Hippocampal formation (tissue), 2 donors: ENCODE measurements at places on chromosomes 11 and 22.

DNA sequence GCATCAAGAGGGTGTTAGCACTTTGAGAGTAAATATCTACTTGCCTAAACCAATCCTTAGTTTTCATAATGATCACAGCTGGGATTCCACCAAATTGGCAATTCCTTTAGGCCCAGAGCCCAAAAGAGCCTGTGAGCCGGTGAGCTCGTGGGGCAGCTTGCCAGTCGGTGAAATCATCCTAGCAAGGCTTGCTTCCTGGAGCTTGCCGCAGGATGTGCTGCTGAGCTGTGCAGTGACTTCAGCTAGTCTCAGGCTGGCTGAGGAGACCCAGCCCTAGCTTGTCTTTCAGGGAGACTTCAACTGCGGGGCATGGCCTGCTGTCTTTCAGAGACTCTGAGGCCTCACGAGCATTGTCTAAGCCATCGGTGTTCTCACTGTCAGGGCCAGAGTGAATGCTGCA lies 73.6 kb upstream of the SUSD2 start:
- DNase-seq: peak; percentile 58

DNA sequence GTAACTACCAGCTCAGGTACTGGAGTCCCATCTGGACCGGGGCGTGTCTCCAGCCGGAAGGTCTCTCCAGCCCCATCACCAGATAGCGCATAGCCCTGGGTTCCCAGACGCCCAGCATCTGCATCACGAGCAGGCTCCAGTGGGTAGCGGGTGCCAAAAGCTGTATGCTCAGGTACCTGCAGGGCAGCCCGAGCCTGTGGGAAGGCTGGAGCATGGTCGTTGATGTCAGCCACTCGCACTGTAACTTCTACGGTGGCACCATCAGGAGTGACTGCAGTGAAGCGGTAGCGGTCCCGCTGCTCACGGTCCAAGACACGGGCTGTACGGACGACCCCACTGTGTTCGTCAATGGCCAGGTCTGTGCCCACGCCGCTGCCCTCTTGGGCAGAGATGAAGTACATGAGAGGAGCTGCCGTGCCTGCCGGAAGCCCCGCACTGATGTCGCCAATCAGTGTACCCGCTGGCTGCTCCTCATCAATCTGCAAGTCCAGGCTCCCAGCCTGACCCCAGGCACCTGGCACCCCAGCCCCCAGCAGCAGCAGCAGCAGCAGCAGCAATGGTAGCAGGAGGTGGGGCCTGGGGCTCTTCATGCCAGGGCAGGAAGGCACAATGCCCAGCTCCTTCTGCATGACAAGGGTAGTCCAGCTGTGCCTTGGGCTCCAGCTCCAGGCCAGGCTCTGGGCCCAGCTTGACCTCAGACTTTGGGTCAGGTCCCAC lies 14.5 kb downstream of the DCHS1 start:
- peak; percentile 59 for DNase-seq

DNA sequence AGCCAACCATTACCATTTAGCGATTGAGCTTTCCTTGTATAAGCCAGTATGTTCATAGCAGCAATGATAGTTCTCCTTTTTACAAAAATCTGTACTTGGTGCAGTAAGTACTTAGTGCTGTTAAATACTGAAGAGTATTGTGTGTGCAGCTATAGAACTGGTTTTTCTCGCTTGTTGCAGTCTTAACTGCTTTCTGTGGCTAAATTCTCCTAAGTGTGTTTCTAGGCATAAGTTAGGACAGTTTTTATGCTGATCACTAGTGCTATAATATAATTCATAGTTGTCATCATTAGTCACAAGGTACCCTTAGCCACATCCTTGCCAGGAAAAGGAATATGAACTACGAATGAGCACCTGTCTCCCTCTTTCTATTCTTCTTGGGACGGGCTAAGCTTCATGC lies 107.7 kb downstream of the GRAMD1B start:
- DNase-seq: no peak

GRCh38 chr11:33874433-33874832 lies 17.4 kb downstream of the LMO2 start:
- no peak for DNase-seq

GRCh38 chr11:40183073-40184064 lies 1276.1 kb downstream of the LRRC4C start:
- no peak for DNase-seq

- DNase-seq: no peak
These were observed 300.7 kb upstream of the PDGFD start for GRCh38 chr11:104464691-104465090.

- no peak for DNase-seq
These were observed 2.3 kb downstream of the RHOG start for GRCh38 chr11:3838504-3838903.

GRCh38 chr22:22342697-22343580 lies 98.4 kb downstream of the VPREB1 start:
- no peak for DNase-seq

- DNase-seq: no peak
These were observed 29.4 kb downstream of the DAGLA start for GRCh38 chr11:61709572-61709971.

DNA sequence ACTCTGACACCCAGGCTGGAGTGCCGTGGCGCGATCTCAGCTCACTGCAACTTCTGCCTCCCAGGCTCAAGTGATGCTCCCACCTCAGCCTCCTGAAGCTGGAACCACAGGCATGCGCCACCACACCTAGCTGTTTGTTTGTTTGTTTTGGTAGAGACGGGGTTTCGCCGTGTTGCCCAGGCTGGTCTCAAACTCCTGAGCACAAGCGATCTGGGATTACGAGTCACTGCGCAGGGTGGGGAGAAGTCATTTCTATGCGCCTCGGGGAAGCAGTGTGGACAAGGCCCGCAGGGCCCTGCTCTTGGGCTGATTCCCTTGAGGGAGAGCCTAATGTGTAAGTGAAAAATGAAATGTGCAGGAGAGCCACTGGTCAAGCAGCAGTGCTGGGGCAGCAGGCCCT lies 19.6 kb upstream of the SEPTIN5 start:
- no peak for DNase-seq

DNA sequence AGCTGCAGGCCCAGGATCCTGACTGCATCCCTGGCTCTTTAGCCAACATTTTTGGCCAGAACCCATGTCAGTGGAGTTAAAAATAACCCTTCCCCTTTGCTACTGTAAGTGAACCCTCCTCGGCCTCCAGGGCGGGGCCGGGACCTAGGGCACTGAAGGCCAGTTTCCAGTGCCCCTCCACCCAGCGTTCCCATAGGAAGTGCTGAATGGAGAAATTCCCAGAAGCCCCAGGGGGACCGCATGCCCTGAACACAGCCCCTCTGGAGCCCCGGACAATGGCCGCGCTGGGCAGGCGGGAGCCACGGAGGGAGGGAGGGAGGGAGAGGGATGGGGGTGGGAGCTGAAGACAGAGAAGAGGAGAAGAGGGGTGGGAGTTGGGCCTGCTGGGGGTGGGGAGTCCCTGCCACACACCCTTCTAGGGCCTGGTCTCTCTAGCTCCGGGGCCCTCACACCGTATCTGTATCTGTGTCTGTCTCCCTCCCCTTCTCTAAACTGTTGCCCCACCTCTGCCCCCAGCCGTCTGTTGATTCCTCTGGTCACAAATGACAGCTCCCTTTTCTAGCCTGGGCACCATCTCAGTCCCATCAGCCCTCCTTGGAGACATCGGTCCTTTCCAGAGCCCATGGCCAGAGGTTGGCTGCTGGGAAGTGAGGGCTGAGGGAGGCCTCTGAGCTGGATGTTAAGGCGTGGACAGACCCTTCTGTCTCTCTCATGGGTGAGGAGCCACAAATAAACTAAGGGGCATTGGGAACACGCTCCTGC lies 10.9 kb downstream of the PDGFB start:
- no peak for DNase-seq

GRCh38 chr22:36722055-36722454 lies 18.5 kb upstream of the CACNG2 start:
- no peak for DNase-seq

DNA sequence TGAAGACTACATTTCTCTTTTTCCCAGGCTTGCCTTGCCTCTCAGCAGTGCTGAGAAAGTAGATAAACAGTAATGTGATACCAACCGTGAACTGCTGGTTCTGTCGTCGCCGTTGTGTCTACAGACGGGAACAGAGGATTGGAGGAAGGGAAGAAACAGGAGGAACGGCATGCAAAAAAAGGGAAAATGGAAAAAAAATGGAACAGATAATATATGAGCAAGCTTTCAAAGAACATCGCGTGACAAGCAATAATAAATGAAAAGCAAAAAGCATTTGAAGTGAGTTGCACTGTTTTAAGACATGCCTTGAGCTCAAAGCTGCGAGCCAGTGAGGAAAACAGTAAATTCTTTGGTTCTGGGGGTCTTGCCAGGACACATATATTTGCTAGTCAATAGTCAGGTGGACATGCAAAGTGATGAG lies 305.9 kb downstream of the CADM1 start:
- no peak for DNase-seq

DNA sequence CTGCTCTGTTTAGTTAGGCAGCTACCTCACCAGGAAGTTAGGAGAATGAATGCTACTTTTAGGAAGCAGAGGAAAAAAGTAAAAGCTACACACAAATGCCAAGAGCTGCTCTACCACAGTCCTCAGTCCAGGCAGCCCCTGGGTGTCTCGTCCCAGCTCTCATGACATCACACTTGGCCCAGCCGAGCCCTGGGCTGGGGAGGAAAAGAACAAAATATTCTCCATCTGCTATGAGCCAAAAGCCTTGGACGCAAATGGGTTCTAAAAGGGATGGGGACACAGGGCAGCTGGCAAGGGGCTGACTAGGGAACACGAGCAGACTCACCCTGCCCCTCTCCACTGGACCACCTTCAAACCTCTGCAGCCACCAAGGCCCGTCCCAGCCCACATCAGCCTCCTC lies 26.1 kb downstream of the TMEM184B start:
- DNase-seq: peak; percentile 70

DNA sequence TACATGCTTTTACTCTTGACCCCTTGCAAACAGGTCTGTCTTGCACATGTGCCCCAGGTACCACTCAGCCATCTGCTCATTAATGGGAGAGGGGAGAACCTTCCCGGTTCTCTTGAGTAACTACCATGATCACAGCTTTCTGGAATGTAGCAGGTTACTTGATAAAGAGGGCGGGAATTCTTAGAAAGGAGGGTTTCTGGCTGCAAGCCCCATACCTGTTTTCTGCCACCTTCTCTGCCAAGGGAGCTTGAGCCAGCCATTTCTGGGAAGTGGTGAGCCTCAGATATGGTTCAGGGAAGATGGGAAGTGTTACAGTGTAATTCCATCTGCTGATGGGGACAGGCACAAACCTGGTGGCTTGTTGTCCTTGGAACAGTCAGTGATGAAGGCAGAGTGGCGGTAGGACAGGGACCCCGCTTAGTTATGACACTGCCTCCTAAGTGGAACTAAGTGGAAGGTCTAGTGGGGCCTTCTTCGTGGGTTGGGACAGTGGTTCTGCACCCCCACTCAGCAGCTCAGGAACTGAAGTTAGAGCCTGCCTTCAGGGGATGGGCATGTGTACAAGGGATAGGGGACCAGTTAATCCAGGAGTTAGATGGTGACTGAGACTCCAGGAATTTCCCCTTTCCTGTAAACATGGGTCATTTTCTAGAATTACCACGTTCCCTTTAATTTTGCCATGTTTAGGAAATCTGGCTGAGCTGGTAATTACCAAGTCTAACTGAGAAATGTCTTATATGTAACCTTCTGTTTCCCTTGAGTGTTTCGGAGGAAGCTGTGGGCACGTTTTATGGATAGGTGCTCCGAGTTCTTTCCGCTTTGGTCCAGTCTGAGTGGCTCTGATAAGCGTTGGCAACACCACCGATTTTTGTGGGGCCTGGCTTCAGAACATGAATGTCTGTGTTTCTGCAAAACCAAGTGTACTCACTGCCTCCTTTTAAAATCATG lies 35.3 kb downstream of the BCR start:
- DNase-seq: no peak

GRCh38 chr11:64263021-64263946 lies 12.0 kb downstream of the PLCB3 start:
- no peak for DNase-seq

DNA sequence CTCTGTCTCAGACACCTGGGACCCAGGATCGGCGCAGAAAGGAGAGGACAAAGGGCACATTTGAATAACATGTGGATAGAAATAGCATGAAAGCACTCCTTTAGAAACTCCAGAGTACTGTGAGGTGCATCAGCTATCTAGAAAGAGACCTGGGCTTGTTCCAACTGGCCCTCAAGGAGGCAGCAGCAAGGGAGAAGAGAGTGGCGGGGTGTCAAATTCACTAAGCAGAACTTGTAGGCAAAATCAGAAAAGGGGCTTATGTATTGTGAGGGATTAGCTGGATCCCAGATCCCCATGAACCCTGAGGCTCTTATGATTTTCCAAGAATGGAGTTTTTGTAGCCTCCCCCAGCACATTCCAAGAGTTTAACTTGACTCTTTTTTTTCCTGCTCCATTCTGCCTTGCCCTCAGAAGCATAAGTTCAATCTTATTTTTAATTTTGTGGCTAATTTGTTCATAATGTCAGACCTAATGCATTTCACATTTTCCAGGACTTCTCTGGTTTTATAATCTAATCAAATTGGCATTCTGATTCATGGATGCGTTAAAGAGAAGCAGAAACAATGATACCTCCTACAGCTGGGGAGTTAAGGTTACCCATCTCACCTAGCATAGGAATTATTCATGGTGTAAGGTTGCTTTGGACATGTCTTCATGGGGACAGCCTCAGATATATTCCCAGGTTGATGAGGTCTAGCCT lies 33.6 kb downstream of the USH1C start:
- no peak for DNase-seq

DNA sequence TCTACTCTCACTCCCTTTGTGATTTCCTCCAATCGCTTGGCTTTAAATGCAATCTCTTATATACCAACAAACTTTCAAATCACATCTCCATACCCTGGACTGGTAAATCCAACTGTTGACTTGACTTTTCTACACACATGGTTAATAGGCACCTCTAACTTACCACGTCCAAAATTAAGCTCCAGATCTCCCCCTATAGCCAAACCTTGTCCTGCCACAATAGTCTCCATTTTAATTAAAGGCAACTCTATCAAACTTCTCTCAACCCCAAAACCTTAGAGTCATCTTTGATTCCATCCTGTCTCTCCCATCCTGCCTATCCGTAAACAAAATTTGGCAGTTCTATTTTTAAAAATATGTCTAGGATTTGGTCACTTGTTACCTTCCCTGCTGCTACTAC lies 141.8 kb upstream of the DDI1 start:
- DNase-seq: no peak

GRCh38 chr22:44486538-44486937 lies 11.5 kb downstream of the RTL6 start:
- no peak for DNase-seq

DNA sequence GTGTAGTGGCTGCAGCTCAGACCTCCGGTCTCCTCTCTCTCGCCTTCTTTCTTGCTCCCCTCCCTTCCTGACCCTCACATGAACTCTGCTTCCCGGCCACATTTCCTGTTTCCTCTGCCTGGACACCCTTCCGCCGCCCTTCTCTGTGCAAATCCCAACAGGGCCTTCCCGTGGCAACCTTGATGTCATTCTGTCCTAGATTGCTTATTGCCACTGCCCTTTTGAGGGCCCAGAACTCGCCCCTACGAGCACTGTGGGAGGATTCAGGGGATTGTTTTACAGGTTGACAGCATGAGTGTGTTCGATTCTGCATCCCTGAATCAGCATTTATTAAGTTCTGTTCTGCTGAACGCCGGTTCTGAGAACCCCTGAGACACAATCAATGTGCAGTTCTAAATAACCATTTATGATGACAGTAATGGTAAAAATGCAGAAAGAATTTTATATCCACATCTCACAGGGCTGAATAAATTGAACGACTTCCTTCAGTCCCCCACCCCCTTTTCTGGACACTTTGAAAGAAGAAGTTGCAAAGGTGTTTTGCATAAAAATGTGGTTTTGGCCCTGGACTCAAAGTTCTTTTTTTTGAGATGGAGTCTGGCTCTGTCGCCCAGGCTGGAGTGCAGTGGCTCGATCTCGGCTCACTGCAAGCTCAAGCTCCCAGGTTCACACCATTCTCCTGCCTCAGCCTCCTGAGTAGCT lies 6.4 kb downstream of the BATF2 start:
- no peak for DNase-seq
